ENCODE measurements at places on chromosomes 2 and 18. TPM values are rescaled to one million over a fixed set of nuclear protein-coding genes. Genes with fewer than 3 reads are reported as not detected.

DNA sequence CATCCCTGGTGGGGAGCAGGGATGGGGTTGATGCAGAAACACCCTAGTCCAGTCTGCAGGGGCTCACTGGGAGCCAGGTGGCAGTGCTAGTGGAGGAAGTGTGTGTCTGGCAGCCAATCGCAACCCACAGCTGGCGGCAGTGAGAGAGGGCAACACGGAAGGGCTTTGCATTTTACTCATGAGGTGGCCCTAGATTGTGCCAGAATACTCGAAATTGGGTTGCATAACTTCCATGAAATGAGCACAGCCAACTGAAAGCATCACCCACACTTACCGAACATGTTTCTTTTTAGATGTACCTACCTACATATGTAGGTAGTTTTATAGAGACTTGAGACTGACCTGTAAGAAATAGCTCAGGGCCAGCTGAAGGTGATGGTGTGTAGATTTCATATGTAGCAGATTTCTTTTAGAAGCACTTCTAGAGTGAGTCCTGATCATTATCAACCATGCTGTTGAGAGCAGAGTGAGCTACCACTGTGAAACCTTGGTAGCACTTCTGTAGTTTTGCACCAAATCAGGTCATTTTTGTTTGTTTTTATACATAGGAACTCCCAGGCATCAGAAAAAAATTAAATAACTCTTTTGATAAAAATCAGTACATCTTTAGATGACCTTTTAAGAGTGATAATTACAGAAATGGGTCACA is 13.0 kb downstream of the IL18R1 start:
- no peak for DNase-seq

DNA sequence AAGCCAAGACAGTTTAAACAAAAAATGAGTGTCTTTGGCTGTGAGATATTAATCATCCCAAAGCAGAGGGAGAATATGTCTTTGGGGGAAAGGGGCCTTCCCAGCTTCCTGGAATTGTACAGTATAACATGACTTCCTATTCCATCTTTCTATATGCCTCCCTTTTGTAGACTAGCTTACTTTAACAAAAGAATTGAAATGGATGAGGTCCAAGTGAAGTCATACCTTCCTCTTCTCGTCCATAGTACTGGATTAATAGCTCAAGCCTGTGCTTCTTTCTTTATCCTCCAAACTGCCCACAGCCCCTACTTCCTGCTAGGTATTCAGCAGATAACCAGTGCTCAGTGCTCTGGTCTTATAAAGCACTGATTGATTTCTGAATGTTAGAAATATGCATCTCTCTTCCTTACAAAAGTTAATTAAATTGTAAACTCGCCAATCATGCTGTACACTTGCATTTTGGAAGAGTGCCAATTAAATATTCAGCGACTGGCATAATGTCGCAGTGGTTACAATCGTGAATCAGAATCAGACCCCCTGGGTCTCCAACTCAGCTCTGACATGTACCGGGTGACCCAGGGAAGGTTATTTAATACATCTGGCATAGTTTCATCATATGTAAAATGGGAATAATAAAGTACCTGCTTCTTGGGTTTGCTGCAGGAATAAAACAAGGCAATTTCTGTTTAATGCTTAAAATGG is 325.1 kb downstream of the RND3 start:
- no peak for DNase-seq

DNA sequence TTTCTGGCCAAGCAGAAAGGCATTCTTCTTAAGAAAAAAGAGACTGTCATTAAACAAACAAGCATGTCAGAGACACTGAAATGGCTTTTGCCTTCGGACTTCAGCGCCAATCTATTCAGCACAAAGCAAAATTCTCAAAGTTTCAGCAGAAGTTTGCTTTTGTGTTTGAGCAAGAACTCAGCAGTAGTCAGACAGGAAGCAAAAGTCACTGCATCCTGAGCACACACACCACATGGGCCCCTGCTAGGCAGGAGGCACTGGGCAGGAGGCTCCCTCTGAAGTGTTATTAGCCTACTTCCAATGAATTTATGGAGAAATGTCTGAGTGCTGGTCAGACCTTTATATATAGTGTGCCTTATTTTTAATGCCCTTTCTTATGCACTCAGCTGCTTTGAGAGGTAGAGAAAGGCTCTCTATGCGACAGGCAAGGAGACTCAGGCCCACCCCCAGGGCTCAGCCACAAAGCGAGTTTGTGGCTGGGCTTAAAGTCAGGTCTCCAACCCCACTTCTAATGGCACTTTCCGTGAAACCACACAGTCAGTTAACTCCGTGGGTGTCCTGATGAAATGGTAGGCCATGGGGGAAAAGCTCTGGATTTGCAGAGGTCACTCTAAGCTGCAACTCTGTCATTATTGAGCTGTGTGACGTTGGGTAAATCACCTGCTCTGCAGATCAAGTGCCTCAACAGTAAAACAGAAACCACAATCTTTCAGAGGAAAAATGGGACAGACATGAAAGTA is 161.0 kb upstream of the TMEM200C start:
- DNase-seq, result peak; percentile 8

GRCh38 chr2:70558195-70558808 is 4.7 kb upstream of the TGFA start:
- DNase-seq, result no peak

The ASNSD1 gene
- polyA plus RNA-seq, result 41.0 TPM

- DNase-seq, result no peak
Observed at GRCh38 chr2:217711188-217711587, 291.6 kb downstream of the TNS1 start.

GRCh38 chr2:102208774-102209173 is 22.0 kb downstream of the IL1RL2 start:
- no peak for DNase-seq

DNA sequence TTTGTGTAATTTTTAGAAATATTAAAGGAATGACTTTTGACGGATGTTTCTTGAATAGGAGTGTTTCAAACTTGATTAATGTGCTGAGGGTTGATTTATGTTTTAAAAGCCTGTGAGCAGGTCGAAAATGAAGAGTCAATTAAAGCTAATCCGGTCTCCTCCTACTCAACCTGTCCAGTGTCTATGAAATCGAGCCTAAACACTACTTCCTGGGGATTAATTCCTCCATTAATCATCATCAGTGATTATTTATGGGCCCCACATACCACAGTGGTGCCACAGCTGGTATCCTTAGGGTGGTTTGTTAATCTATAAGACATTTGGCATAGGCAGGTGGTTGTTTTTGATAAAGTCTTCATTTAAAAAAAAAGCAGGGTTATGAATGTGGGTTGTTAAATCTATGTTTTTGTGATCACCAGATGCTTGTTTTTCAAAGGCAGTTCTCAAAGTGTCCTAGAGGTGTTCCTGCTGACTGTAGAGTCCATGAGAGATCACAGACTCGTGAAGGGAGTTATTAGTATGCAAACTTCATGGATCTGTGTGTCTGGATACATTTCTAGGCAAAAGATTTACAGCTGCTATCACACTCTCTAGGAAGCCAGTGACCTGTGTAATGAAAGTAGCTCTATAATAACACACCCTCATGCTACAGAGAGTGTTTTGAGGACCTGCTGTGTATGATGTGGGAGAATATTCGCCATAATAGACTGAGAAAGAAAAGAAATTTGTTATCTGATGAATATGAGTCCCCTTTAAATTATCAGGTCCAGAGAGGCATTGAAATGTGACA is 308.6 kb downstream of the AKAIN1 start:
- no peak for DNase-seq

- DNase-seq, result no peak
Observed at GRCh38 chr2:62492048-62492447, 13.9 kb downstream of the TMEM17 start.

DNA sequence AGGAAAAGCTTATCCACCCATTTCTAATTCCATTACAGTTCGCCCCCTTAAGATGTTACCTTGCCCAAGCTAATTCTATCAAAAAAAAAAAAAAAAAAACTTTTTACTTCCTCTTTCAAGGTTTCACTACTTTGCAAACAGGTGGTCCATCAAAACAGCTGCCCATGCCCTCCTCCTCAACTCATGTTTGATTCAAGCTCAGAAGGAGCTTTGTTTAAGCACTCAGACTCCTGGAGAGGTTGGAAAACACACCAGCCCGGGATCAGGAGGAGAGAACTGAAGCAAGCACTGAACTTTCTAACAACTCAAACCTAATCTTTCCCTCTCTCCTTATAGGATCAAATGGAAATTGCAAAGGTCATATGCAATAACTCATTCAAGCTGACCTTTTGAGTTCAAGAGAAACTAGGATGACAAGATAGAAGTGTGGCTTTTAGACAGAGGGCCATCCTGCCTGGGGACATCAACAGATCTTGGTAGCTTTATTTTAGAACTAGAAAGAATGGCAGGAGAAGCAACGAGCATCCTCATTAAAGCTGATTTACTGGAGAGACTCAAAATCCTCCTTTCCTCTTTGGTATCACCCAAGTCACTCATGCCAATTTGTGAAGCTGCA is 28.3 kb upstream of the FZD7 start:
- DNase-seq, result no peak

DNA sequence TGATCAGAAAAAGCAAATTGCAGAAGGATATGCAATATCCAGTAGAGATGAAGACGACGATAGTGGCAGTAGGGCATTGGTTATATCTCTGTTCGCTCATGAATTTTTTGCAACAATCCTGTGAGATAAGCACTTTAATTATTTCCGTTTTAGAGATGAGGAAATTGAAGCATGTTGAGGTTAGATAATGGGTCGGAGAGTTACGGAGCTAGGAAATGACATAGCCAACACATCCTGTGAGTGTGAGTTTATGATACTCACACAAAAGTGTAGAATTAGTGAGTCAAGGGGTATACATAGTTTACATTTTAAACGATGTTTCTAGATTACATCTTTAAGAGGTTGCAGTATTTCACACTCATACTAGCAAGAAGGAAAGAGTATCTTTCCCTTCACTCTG is 123.1 kb upstream of the ARL4C start:
- DNase-seq, result no peak

DNA sequence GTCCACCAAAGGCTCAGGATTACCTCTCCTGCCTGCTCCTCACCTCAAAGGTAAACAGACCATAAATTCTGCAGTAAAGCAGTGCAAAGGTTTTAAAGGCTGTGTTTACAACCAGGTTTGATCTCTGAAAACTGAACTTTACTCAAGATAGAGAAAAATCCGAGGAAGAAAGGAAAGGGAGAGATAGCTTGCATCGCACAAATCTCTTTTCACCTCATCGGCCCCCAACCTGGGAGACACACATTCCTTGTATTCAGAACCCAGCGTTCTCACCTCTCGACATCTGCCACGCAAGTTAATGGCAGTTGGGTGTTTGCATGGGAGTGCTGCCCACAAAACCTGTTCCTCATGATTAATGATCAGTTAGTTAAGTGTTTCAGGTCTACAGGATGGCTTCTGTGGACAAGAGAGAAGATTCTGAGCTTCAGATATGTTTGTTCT is 72.6 kb downstream of the GATA6 start:
- peak; percentile 38 for DNase-seq

DNA sequence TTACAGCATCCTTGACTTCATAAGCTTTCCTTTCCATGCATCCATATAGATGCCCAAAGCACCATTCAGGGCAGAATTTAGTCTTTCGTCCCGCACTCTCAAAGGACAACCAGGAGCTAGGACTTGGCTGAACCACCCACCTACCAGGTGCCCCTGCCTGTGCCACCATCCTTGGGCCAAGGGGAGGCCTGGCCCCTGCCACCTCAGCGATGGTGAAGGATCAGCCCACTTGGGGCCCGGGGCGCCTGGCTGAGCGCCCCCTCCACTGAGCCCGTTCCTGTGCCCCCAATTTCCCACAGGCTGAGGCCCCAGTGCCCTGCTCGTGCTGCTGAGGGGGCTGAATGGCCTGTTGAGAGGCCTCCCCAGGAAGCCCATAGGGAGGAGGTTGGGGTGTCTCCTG is 33.3 kb upstream of the ALPP start:
- DNase-seq, result no peak

- no peak for DNase-seq
Observed at GRCh38 chr2:23506531-23507266, 121.7 kb downstream of the KLHL29 start.

DNA sequence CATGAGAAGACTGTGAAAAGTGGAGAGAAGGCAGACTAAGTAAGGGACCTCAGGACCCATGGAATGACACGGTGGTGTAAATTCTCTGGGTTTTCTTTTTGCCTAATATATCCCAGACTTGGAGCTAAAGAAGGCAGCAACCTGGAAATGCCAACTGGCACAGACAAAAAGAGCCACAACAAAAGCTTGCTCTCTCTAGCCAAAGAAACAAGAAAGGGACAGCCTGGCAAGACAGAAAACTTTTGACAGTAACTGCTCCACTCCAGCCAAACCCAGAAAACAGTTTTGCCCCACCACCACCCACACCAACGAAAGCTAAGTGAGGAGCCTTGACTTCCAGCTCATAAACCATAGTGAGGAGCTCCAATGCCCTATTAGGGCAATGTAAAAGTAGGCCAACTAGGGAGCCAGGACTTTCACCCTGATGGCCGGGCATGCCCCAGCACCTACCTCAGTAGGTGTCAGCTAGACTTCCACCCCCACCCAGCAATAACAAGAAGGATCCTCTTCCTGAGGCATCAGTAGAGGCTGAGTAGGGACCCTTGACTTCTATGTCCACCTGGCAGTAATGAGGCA is 35.5 kb downstream of the PELI1 start:
- no peak for DNase-seq

GRCh38 chr2:143453981-143454511 is 324.8 kb downstream of the ARHGAP15 start:
- DNase-seq, result no peak

The CTAGE1 gene
- polyA plus RNA-seq, result 0.60 TPM

- peak; percentile 77 for DNase-seq
Observed at GRCh38 chr2:166494140-166494624, at the start of gene SCN7A. TSS of gene SCN7A (minus strand) at chr2:166494249. CDS start at chr2:166477696, 16,553 bp downstream.

DNA sequence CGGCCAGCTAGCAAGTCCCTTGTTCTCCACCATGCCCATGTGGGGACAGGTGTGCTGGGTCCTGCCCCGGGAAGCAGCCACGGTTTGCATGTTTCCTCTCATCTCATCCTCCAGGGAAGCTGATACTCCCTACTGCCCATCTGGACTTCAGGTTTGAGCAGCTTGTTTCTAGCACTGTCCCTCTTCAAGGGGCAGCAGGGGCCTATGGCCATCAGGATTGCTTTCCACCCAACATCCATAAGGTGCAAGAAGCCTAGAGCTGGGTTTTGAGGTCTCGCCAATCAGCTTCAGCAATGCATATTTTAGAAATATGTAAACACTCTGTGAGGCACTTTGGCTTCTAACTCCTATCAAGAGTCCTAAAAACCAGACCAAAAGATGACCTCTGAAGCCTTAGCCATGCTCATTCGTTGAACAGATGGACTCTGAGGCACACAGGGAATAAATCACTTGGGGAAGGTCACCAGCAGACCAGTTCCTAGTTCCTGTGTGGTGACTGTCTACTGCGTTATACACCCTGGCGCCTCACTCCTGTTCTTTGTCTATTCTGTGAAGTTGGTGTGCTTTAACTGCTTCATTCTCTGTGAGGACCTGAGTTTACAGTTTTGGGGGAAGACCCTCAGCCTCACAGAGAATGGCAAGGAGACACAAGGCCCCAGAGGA is 192.6 kb upstream of the TWIST2 start:
- no peak for DNase-seq

GRCh38 chr2:188875104-188875503 is 99.1 kb upstream of the COL3A1 start:
- no peak for DNase-seq

- no peak for DNase-seq
Observed at GRCh38 chr18:42373584-42373983, 418.6 kb downstream of the PIK3C3 start.

- DNase-seq, result peak; percentile 56
Observed at GRCh38 chr2:173831312-173832229, 133.6 kb downstream of the SP3 start.
